HEK293T (cell line): ENCODE measurements at places on chromosomes 1 and 21.
A peak's percentile ranks its signal among the peaks of the same experiment; 100 is the strongest.

GRCh38 chr21:17590430-17590829 lies 22.3 kb downstream of the BTG3 start:
- no peak for DNase-seq

DNA sequence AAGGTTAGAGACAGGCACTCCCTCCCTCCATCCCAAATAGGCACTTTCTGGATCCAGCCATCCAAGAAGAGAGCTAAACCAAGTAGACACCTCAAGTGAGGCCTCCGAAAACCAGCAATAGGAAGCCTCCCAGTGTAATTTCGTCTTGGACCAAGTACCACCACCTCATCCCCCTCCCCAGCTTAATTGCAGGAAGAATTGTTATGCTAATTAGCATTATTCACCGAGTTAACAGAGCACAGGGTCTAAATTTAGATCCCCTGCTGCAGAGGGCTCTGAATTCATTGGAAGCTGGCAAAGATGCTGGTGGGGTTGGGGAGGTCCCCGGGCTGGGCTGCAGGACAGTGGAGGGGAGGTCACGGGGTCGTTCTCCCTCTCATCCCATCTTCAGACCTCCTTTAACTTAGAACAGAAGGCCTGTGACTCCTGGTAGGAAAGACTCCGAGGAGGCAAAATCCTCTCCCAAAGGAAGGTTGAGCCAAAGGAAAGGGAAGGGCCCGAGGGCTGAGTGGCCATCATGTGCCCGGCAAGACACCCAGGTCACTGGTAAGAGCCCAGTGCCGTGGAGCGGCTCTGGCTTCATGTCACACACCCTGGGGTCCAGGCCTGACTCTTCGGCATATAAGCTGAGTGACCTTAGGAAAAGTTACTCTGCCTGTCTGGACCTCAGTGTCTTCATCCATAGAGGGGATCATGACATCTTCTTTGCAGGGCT lies 209.2 kb upstream of the GRIK3 start:
- DNase-seq, result no peak

DNA sequence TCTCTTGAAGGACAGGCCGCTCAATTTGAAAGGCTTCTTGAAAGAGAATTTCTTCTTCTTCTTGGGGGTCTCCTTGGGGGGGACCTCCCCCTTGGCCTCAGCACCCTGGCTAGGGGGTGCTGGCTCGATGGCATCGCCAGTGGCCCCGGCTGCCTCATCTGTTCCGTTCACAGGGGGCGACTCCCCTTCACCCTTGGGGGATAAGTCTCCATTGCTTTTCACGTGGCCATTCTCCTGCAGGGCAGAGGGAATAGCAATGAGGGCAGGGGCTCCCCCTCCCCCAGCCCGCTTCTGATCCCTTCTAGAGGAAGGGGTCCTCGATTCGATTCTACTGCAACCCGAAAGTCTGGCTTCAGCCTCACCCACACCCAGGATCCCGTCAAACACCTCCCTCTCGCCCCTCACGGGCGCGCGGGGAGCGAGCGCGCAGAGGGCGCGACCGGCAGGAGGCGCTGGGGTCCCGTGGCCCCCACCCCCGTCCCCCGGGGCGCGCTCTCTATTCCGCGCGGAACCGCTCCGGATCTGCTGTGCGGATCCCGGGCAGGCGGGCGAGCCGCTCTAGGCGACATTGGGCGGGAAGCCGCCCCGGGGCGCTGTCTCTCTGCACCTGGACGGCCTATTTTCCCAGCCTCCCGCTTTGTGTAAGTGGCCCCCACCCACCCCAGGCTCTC lies 1.0 kb downstream of the MARCKSL1 start:
- DNase-seq, result peak; percentile 80

- DNase-seq, result peak; percentile 26
Observed at GRCh38 chr1:14415396-14415795, 183.1 kb upstream of the KAZN start.
